ENCODE measurements at places on chromosomes 6 and 20.

- no peak for DNase-seq
Measured at GRCh38 chr6:119267126-119267905, 82.2 kb downstream of the MAN1A1 start.

DNA sequence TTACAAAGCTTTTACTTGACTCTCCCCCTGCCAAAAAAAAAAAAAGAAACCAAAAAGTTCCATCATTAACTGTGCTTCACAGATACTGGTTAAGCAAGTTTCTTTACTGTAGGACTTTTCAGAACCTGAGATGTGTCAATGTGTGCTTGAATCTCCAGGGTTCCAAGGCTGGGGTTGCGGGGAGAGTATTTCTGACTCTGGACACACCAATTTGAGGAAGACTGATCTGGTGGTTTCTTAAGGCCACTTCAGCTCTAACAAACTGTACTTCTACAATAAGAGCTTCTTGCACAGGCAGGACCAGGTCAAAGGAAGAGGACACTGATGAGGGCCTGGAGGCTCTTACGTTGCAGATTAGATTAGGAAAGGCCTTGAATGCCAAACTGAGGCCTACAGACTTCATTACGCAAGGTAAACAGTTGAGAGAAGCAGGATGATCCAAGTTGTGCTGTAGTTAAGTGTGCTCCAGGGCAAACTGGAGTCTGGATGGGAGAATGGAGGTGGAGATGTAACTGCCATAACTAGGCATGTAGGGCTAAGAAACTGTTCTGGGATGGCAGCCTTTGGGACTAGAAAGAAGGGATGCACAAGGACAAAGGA lies 24.4 kb downstream of the COMMD7 start:
- no peak for DNase-seq

DNA sequence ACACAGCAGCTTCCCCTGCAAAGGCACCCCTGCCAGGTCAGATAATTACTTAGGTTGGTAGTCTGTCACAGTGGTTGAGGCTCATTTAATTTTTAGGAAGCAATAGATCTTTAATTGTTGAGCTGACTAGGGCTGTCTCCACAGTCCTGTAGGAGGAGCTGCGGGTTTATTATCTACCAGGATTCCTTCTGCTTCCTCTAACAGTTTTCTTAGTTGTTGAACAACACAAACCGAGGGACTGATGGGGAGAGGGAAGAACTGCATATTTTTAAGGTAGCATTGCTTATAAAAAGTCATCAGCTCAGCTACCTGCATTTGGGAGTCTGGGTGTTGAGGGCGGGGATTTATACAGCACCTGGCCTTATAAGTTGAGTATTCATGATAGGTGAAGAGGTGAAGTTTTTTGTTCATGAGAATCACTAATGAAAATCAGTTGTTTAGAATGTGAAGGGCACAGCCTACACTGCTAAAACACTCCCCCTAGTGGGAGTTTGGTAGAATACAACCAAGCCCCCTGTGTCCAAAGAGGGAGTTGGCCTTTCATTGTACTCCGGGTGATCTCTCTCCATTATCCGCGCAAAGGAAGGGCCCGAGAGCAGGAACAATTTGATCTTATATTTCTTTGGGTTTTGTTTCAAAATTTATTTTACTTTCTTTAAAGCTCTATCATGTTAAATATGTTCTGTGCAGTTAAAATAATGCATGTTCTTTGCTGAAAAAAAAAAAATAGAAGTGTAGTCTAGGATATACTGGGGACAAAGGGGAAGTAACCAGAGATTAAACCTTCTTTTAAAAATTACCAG lies 69.6 kb downstream of the SSR1 start:
- peak; percentile 75 for DNase-seq

DNA sequence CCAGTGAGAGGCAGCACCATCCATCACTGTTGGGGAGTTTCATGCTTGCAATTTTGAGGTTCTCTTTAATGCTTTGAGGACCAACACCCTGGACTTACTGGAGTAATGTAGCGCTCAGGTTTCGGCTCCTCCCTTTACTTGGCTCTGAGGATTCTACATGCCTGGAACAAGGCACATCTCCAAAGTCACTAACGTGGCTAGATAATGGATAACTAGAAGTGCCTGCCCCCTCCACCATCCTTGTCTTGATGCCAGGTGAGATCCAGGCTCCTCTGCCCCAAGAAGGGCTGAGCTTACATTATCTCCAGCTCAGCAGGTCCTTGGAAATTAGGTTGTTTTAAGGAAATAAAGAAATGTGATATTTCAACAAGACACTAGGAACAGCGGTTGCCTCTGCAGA lies 75.5 kb upstream of the ZNFX1 start:
- DNase-seq: no peak

- DNase-seq: no peak
Measured at GRCh38 chr6:6629402-6629801, 40.9 kb downstream of the LY86 start.

GRCh38 chr6:118663993-118664985 lies 12.9 kb upstream of the CEP85L start:
- DNase-seq: no peak

- no peak for DNase-seq
Measured at GRCh38 chr20:11173916-11174315, 500.1 kb upstream of the JAG1 start.

Measured in OCI-LY7 (cell line).